ENCODE measurements at places on chromosomes 13 and 19.

DNA sequence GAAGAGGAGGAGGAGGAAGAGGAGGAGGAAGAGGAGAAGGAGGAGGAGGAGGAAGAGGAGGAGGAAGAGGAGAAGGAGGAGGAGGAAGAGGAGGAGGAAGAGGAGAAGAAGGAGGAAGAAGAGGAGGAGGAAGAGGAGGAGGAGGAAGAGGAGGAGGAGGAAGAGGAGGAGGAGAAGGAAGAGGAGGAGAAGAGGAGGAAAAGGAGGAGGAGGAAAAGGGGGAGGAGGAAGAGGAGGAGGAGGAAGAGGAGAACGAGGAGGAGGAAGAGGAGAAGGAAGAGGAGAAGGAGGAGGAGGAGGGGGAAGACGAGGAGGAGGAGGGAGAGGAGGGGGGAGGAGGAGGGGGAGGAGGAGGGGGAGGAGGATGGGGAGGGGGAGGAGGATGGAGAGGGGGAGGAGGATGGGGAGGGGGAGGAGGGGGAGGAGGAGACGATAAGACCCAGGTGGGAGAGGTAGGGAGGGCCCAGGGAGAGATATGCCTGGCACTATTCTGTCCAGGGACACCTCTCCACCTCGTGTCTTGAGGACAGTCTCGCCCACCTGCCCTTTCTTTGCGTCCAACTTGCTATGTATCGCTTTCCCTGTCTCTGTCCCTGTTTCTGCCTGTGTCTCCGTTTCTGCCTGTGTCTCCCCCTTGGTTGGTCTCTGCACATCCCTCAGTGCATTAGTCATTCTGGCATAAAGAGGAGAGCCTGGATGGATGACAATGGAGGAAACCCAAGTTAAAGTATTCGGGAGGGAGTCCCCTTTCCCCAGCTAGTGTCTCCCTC, 7.1 kb upstream of the KLK5 start:
- no peak for DNase-seq

- DNase-seq = no peak
Observed at GRCh38 chr19:8370176-8371010, 6.4 kb downstream of the ANGPTL4 start.

- DNase-seq = no peak
Observed at GRCh38 chr19:1572795-1573194, 4.7 kb upstream of the MEX3D start.

DNA sequence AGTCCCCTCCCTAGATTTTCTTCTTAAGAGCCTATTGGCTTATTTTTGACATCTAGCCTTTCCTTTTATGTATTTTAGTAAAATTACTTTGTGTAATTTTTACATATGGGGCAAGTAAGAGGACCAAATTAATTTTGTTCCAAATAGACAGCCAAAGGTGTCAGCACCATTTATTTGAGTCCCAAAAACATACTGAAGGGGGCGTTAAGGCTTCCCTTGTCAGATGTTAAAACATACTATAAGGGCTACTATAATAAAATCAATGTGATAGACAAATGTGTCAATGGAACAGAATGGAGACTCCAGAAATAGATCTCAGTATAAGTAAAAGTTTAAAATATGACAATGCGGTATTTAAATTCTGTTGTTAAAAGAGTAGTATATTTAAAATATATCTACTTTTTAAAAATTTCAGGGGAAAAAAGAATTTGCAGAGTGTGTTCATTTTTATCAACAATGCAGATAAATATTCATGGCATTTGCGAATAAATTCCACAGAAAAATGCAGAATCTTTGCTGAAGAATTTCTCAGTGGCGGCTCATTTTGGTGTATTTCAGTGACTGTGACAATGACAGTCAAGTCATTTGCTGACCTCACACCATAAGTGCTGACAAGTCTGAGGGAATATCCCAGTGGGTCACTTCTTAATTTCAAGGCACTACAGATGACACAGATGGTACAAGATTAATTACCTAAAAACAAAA, 133.7 kb downstream of the MTUS2 start:
- DNase-seq = no peak

GRCh38 chr19:55232986-55233385, 4.4 kb upstream of the TMEM86B start:
- no peak for DNase-seq

GRCh38 chr13:38265132-38265497, 84.5 kb upstream of the UFM1 start:
- DNase-seq = no peak

DNA sequence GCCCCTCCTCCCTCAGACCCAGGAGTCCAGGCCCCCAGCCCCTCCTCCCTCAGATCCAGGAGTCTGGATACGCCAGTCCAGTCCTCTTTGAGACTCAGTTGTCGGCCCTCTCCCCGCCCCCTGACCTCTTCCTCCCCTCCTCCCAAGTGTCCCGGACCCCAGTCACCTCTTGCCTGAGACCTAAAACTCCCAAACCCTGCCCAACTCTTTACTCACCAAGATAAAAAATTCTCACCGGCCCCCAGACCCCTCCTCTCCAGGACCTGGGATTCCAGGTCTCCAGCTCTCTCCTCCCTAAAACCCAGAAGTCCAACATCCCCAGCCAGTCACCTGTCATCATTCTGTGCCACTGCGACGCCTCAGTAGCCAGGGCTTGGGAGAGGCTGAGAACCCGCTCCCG, 1.4 kb upstream of the HSD17B14 start:
- no peak for DNase-seq

DNA sequence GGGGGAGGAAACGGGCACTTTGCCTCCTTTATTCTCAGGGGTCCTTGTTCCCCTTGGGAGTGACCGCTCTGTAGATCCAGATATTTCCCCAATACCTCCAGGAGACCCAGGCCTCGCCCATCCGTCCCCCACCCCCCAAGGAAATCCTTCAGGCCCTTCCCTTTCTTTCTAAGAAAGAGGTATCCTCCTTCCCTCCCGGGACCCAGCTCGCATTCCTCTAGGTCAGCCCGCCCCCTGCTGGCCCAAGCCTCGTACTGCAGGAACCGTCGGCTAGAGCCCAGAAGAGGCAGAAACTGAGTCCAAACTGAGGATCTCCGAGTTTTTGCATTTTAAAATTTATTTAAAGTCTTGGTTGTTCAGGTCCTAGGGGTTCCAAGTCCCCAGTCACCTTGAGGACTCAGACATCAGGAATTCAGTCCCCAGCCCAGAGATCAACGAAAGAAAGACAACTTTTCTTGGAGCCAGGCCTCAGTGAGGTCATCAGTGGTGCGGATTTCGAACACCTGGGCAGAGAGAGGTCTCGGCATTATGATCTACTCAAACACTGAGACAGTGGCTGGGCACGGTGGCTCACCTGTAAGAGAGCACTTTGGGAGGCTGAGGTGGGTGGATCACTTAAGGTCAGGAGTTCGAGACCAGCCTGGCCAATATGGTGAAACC, 7.5 kb upstream of the LRFN1 start:
- DNase-seq = peak; percentile 80

GRCh38 chr19:30406220-30407067, 34.3 kb downstream of the ZNF536 start:
- DNase-seq = peak; percentile 12

DNA sequence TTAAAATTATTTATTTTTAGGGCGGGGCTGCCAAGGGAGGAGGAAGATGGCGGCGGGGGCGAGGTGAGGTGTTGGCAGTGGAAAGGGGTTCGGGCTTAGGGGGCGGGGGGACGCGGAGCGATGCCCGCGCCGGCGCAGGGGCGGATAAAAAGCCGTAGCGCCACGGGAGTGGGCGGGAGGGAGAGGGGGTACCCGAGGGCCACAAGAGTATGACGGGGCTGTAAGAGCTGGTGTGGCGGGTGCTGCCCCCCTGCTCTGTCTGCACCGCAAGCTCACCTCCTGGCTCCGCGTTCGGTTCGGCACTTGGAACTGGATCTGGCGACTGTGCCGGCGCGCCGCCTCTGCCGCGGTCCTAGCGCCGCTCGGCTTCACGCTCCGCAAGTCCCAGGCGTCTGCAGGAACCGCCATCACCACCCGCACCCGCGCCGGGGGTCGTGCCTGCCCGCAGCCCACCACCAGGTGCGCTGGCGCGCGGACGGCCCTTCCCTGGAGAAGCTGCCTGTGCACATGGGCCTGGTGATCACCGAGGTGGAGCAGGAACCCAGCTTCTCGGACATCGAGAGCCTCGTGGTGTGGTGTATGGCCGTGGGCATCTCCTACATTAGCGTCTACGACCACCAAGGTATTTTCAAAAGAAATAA, 265.2 kb upstream of the SGCG start:
- peak; percentile 68 for DNase-seq

DNA sequence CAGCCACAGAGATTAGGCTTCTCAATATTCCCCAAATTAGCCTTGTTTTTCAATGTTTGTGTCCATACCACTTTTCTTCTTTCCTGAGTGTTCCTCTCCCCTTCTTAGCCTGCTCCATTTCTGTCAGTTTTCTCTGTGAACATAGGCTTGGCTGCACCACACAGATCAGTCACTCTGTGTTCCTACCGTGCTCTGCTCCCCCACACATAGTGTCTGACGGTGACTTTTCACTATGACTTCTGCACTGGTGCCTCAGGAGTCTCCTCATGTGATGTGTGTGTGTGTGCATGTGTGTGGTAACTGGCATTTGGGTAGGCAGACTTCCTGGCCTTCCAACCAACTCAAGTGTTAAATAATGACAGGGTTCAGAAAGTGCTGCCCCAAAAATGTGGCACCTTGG, 47.9 kb upstream of the MYCBP2 start:
- DNase-seq = no peak

GRCh38 chr13:38409771-38410170, 60.1 kb downstream of the UFM1 start:
- DNase-seq = no peak

DNA sequence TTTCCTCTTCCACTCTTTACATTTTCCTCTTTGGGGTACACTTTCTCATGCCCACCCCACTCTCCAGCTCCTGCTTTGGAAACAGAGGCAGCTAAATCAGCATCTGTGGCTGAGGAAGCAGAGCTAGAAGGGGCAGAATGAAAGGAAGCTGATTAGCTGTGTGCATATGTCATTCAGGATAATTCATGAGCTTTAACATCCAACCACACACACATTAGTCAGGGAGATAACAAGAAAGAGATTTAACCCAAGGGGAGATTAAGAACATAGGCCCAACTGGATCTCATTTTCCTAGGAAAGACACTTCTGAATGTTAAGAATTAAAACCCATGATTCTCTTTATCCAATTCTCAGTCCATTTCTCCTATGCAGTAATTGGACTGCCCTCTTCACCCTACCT, 405.5 kb downstream of the TBC1D4 start:
- DNase-seq = no peak

- no peak for DNase-seq
Observed at GRCh38 chr13:67520886-67521285, 290.8 kb upstream of the PCDH9 start.

DNA sequence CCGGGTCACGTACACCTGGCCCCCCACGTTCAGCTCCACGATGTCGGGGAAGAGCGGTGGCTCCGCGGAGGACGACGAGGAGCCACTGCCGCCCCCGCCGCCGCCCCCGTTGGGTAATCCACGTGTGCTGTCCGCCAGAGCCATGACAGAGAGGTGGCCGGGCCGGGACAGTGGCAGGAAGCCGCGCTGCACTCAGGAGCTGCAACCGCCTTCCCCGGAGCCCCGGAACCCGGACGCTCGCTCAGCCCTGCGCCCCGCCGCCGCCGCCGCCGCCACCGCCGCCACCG, 257 bp downstream of the KCTD12 start:
- DNase-seq = no peak

GRCh38 chr13:75760131-75761021, 124.2 kb downstream of the LMO7 start:
- DNase-seq = no peak

- peak; percentile 56 for DNase-seq
Observed at GRCh38 chr13:112959206-112959605, 9.8 kb upstream of the MCF2L start.

DNA sequence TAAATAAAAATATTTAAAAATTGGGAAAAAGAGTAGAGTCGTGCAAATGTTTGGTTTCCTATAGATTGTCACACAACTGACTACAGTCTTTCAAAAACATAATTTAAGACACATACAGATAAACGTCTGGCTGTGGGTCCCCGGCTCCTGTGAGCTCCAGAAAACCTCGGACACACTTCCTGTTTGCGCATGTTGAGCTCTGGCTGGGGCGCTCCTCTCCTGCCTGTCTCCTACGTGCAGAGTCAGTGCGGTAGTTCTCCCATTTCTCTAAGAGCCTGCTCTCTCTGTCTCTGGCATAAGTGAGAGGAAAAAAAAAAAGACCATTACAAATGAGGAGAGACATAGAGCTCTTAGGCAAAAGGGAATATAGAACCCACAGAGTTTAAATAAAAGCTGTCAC, 128.2 kb upstream of the OBI1 start:
- no peak for DNase-seq

DNA sequence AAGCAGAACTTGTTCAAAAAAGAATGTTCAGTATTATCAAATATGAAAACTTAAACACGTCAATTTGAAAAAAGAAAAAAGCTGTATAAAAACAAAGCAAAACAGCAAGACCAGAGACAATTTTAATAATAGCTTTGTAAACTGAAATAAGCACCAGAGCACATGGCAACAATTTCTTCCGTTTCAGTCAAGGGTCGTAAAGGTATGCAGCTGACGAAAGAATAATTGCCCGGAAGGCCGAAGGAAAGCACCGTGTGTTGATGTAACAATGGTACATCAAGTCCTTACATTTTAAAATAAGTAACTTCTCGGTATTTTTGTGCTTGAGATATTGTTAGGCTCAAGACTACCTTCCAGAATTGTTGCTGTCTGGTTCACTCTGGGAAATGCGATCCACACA, 1.7 kb downstream of the PROSER1 start:
- DNase-seq = no peak

DNA sequence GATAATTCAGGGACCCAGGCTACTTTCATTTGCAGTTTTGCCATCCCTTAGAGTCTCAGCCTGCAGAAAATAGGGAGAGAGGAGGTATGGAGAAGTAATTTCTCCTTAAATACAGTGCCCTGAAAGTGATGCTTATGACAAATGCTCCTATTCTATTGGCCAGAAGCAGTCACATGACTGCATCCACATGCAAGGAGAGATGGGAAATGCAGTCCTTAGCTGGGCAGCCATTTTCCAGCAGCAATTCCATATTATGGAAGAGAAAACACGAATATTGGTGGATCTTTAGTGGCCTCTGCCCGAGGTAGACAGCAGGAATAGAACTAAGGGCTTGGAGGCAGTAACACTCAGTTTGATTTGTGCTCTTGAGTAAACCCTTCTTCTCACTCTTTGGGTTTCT, 39.4 kb downstream of the VAV1 start:
- DNase-seq = no peak

DNA sequence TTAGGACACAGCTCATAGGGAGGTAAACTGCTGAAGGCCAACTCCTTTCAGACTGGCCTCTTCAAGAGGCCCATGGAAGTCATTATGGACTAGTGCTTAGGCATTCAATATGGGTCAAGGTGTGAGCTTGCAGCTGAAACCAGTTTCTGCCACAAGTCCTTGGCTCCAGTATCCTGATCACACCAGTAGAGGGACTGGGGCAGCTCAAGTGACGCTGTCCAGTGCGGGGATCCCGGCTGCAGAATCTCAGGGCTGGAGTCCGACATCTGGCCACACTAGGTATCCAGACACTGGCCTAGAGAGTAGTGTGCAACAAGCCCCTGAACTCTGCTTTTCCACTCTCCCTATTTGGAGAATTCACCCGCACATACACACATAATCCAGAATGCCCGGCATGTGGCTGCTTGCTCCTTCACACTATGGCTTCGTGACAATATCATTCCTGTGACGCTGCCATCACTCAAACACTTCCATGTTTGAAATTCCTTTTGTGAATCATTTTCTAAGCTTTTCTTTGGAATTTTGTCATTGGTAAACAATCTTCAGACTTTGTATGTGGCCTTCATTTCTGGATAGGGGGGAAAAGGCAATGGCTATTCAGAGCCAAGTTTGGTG, 425.1 kb downstream of the EFNB2 start:
- no peak for DNase-seq

GRCh38 chr19:4172861-4173473, 9.4 kb downstream of the SIRT6 start:
- no peak for DNase-seq

All from occipital lobe (tissue), 3 donors.